Erythroblast (primary cell): ENCODE measurements at places on chromosomes 12 and 14.

DNA sequence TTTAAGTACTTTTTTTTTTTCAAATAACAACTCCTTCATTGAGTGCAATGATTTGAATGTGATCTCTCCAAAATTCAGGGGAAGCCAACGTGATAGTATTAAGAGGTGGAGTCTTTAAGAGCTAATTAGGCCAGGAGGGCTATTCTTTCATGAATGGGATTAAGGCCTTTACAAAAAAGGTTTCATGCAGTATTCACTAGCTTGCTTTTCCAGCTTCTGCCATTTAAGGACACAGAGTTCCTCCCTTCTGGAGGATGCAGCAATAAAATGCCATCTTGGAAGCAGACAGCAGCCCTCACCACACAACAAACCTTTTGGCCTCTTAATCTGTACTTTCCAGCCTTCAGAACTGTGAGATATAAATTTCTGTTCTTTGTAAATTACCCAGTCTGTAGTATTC is 586.8 kb upstream of the LMO3 start:
- DNase-seq: no peak

DNA sequence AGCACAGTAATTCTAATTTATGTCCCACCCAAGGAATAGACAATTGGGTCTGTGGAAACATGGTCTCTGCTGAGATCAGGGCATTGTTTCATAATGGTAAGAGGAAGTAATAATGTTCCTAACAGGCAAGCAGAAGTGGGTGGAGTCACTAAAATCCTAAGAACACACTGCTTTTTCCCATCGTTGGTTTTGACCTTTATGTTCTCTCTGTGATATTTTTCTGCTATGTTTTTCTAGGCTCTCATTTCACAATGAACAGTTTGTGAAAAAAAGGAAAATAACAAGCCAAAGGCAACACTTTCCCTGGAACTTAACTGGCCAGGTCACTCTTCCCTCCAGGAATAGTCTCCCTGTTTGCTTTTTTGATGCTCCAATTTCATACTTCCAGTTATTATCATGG is 80.6 kb upstream of the OVCH1 start:
- DNase-seq: no peak

GRCh38 chr12:100365411-100365810 is 8.5 kb downstream of the SLC17A8 start:
- DNase-seq: no peak

DNA sequence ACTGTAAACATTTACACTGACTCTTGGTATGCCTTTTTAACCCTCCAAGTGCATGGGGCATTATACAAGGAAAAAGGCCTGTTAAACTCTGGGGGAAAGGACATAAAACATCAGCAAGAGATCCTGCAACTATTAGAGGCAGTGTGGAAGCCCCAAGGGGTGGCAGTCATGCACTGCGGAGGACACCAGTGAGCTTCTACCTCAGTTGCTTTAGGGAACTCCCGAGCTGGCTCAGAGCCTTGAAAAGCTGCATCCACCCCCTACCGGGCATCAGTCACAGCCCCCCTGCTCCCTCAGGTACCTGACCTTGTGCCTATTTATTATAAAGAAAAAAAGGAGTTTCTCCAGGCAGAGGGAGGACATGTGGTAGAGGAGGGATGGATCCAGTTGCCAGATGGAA is 695.6 kb upstream of the LMO3 start:
- DNase-seq: no peak

DNA sequence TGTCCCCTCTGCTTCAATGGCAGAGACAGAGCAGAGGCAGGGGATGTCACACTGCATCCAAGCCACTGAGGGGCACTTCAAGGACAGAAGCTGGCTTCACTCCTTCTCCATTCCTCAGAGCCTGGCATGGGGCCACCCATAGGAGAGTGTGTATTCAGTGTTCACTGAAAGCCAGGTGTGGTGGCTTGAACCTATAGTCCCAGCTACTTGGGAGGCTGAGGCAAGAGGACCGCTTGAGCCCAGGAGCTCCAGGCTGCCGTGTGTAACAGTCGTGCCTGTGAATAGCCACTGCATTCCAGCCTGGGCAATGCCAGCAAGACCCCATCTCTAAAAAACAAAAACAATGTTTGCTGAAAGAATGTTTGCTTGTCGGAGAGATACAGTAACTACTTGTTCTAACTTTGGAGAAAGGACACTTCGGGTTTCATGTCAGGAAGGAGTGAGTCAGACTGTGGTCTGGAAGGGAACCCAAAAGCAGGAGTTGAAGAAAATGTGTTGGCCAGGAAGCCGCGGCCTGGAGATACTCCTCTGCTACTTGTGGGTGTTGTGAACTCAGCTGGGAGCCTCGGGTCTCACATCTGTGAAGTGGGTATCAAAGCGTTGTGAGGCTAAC is 43.4 kb downstream of the ELK3 start:
- DNase-seq: no peak

DNA sequence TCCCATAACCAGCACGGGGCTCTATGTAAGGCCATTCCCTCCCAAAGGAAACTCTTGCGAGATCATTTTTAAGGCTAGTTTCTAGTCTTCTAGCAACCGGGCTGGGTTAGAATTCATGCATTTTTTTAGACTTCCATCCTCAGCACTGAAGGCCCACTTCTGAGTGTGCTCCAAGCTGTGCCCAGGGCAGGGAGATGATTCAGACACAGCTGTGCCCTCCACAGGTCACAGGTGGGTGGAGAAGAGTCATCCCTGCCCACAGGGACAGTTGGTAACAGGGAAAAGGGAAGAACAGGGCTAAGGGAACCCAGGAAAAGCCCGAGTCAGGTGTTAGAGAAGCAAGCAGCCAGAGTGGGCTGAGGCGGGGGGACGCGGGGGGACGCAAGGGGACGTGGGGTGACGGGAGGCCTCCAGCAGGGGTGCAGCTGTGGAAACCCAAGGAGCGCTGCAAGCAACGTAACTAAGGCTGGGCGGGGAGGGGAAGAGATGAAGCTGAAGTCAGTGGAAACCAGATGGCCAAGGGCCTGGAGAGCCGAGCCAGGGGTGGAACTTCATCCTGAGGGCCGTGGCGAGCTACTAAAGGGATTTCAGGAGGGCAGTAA is 27.2 kb upstream of the PPP2R5C start:
- no peak for DNase-seq

DNA sequence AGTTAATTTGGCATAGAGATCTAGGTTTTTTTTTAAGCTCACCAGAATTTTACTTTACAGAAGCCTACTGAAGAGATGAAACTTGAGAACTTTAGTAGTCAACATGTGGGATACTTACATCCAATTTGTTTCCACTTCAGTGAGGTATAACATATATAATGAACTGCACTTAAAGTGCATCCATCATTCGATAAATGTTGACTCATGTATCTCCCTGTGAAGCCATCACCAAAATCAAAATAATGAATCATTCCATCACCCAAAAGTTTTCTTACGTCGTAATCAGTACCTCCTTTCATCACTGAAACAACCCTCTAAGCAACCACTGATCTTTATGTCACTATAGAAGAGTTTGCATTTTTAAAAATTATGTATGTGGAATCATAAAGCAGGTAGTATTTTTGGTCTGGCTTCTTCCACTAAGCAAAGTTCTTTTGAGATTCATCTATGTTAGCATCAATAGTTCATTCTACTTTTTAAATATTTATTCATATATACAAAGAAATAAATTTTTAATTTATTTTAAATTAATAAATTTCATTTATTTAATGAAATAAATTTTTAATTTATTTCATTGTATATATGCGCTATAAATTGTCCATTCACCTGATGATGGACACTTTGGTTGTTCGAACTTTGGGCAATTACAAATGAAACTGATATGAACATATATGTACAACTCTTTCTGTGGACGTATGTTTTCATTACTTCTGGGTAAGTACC is 2.0 kb upstream of the CPNE8 start:
- DNase-seq: no peak

GRCh38 chr14:77284466-77284865 is 13.5 kb upstream of the NGB start:
- DNase-seq: no peak
